Aorta (tissue), 5 donors: ENCODE measurements at places on chromosomes 12 and 14. TPM values are rescaled to one million over a fixed set of nuclear protein-coding genes. Genes with fewer than 3 reads are reported as not detected.

DNA sequence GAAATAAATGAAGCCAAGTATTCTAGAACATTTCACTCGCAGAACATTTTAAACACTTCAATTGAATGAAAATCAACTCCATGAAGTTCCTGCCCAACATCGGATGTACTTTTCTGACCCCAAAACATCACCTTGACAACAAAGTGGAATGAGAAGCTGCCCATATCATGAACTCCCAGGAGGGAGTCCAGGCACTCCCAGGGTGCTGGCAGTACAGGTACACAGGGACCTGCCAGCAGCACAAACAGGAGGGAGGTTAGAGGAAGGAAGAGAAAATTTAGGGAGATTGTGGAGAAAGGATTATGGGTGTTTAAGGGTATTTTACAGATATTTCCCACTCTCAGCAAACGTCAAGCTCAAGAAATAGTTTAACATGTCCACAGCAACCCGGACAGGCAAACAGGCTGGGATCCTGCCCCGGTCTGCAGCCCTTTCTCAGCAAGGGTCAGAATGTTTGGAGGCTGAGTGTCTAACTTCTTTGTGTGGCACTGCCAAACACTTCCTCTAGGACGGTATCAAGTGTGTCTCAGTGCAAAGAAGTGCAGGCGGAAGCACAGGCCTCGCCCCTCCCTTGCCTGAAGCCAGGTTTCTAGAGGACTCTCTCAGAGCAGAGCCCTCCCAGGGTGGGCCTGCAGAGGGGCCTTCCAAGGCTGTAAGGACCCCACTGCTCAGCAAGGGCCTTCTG is 72.2 kb downstream of the SETD3 start:
- DNase-seq: no peak

- no peak for DNase-seq
Measured at GRCh38 chr14:77738559-77739250, 22.3 kb downstream of the SNW1 start.

COPZ1 gene
- total RNA-seq: 72.1 TPM

DNA sequence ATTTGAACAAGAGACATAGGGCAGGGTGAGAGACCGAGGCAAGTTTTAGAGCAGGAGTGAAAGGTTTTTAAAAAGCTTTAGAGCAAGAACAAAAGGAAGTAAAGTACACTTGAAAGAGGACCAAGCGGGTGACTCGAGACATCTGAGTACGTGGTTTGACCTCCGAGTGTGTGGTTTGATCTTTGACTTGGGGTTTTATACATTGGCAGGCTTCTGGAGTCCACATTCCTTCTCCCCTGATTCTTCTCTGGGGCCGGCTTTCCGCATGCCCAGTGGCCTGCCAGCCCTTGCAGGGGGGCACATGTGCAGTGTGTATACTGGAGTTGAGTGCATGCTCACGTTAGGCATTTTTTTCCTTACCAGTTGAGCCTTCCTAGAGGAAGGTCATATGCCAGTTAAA is 96.3 kb downstream of the SLC15A4 start:
- no peak for DNase-seq

- DNase-seq: no peak
Measured at GRCh38 chr12:39685854-39686657, 66.5 kb upstream of the ABCD2 start.

ANKLE2 gene
- 52.0 TPM for total RNA-seq

- DNase-seq: no peak
Measured at GRCh38 chr12:111186347-111186746, 182.5 kb downstream of the PHETA1 start.
